ENCODE measurements at places on chromosomes 7 and 10.

DNA sequence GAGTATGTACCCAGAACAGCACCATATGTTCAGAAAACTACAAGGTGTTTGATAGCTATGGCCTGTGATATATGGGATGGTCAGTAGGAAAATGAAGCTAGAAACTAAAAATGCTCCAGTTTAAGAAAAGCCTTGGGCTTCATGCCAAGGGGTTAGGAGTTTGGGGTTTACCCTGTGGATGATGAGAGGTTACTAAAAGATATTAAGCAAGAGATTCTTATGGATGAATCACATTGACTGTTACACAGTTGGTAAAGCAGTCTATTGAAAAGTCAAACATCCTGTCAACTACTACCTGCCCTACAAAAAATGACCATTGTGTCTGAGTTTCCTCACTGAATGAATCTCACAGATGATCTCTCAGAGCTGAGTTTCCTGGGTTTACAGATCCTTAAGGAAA lies 166.2 kb upstream of the INHBA start:
- no peak for DNase-seq

DNA sequence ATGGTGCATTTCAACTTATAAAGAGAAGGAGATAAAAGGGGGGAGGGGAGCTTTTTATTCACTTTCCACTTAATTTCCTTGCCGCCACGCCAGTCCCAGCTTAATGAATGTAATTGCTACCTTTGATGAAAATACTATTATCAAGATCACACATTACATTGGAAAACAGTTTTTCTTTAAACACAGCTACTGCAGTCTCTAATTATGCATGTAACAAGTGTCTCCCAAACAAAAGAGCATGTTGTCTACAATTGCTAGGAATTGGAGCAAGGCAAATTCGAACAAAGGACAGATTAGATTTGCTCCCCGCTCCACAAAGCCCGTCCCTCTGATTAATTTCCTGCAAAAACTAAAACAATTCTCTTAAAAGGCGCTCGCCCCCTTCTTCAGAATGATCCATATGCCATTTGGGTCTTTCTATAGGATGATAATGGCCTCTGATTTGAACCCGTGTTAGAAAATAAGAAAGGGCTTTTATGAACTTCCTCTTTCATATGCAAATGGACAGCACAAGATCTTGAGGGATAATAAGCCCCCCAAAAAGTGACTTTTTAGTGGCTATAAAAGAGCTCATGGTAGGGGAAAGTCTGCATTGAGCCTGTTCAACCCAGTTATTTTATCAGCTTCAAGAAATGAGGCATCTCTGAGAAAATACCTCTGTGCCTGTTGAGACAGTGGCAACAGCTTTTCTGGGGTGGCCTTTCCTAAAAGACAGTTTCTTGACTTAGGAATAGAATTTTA lies 60.6 kb downstream of the ACADSB start:
- DNase-seq, result no peak

DNA sequence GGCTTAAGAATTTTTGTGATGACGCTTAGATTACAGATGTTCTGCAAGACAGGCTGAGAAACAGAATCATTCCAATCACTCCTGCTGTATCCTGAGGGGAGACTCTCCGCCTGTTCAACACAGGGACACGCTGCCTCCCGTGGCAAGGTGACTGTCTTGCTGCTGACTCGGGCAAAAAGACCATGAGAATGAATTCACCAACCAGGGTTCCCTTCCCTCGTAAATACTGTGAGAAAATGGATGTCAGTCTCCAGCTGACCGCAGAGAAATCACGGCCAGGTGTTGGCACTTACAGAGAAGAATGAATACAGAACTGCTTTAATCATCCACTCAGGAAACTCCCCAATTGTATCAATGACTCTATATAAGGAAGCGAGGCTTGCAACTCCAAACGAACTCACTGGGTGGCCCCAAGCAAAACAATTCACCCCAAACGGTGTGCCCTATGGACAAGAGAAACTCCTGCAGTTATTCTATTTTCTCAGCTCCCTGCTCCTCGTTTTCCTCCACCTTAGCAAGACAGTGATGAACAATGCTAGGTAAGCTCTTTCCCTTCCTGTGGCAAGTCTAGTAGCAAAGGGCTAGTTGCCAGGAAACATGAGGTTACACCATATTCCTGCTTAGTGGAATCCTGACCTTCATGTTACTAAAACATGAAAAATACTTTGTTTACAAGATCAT lies 22.8 kb downstream of the GNA12 start:
- DNase-seq, result no peak

DNA sequence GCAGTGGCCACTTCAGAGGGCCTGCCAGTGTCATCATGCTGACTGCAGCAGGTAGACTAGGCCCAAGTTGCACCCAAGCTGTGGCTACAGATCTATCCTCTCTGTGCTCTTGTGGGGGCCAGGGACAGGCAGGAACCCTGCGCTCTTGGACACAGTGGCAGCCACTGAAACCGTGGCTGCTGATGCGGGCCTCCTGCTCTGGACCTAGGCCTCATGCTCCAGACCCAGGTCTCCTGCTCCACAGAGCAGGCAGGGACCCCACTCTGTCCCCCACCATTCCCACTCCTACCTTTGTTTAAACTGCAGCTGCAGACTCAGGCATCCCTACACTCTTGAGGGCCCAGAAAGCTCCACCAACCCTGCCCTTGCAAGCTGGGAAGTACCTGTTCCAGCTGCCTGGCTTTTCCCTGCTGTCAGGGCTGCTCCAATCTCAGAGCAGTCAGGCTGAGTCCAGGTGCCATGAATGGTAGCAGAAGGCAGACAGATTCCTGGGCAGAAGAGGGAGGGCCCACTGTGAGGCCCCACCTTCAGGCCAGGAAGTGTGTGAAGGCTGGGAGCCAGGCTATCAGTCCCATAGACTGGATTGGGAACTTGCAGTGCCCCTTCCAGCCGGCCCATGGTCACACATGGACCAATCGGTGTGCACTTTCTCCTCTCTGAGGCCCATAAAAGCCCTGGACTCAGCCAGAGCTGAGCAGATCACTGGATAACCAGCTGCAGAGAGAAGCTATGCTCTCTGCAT lies 634.0 kb upstream of the SEMA3D start:
- no peak for DNase-seq

GRCh38 chr7:27165996-27166530 lies 726 bp upstream of the HOXA9 start:
- DNase-seq, result no peak

DNA sequence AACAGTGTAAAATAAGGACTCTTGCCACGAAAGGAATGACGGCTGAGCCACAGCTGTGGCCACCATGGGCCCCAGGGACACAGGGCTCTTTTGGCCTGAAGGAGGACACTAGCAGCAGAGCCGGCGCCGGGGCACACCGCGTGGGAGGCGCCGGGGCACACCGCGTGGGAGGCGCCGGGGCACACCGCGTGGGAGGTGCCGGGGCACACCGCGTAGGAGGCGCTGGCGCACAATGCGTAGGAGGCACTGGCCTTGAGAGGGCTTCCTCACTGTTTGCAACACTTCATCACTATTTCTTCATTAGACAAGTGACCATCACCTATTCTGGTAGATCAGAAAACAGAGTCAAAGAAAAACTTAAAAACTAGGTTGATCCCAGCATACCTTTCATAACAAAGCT lies 23.4 kb downstream of the ESYT2 start:
- no peak for DNase-seq

DNA sequence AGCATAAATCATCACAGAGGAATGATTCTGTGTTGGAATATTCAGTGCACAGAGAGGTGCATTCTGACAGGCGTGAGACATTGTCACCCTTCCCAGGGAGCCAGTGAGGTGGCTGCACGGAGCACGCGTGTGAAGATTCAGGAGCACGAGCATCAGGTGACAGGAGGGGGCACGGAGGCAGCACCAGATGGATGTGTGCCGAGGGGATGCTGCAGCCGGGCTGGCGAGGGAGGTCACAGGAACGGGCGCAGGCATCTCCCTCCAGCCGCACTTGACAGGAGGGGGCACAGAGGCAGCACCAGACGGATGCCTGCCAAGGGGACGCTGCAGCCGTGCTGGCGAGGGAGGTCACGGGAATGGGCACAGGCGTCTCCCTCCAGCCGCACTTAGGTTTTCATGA lies 66.5 kb downstream of the DIP2C start:
- peak; percentile 64 for DNase-seq

- no peak for DNase-seq
These were observed 7.1 kb upstream of the KLHL7 start for GRCh38 chr7:23098460-23098859.

DNA sequence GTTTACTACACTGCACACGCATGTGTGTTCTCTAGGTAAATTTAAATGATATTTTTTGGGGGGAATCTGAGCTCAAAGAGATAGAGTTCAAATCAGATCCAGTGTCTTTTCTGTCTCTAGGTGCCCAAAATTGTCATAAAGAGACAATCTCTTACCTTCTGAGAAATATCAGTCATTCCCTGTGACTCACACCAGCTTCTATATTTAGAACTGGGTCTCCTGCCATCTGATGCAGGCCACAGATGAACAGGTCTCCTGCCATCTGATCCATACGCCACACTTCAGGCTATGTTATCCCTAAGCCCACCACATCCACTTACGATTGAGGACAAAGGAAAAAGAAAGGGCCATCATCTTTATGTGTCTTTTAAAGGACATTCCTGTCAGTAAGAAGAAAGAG lies 136.3 kb upstream of the LAMB4 start:
- DNase-seq, result peak; percentile 49

DNA sequence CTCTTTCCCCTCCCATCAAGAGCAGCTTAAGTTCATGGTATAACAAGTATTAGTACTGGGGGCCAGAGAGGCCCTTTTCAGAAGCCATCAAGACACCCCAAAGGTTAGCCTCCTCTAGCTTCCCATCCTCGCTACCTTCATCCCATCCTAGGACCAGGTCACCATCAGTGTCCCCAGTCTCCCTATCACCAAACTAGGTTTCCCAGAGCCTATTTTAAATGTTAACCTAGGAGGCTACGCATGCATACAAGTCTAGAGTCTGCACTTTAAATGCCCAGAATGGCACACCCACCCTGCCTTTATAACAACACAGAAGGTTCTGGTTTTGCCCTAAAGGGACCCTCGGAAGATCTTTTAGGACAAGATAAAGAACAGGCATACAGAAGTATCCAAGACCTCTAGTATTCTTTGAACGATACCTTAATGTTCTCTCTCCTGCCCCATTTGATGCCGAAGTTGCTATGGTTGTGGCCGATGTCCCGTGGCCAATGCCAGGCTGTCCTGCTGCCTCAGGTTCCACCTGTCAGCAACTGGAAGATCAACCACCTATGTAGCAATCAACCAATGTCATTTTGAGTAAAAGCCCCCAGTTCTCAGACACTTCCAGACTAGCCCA lies 2.2 kb downstream of the GPRIN2 start:
- DNase-seq, result no peak

DNA sequence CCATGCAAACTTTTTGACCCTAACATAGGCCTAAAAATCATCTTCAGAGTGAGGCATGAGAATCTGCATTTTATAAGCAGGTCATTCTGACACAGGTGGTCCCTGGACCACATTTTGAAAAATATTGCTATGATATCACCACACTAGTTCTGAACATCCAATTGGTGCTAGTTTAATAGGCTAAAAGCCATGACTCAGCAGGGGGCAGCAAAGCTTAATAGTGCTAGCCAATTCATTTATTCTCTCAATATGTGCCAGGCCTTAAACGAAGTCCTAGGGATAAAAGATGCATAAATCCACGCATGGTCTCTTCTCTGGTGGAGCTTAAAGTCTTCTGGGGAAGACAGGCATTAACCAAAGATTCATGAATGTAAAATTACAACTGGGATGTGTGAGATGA lies 10.2 kb upstream of the SLC25A28 start:
- no peak for DNase-seq

DNA sequence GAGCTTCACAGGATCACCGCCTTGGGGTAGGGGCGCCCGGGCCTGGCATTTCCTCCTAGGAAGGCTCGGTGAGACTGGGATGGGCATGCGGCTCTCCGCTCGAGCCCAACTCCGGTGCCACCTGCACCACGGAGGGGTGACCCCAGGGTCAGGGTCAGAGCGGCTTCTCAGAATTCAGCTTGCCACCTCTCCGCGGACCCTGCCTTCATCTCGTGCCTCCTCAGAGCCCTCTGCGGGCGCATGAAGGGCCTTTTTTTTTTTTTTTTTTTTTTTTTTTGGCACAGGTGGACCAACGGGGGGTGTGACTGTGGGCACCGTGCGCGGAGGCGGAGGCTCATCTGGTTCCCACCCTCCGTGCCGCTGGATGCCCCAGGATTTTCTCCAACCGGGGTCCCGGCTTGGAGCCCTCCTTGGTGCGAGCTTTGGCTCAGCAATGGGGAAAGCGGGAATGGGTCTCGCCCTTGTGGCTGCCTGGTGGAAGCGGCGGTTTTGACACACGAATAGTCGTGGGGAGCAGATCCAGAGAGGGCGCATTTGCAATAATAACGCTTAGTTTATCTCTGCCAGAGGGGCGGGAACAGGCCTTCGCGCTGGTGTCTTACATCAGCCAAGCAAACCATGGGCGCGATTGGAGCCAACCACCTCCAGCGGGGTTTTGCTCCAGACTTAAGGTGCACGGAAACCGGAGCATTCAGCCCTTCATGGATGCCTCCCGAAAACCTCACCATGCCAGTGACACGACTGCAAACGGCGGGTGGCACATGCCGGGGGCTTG lies 5.0 kb upstream of the TNRC18 start:
- peak; percentile 88 for DNase-seq

DNA sequence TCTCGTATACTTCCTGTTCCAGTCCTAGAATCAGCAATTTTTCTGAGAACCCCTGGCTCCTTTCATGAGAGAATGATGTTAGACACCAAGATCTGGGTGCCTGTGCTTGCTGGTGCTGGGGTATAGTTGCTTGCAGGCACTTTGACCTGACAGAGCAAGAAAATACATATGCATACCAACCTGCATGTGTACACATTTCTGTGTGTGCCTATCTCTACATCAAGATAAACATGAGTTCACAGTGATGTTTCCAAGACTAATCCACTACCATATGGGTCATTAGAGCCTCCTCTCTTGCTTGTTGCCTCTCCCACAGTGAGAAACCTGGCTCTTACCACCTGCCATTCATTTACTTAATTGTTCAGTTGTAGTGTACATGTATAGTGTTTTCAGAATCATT lies 229.1 kb upstream of the IGFBP3 start:
- DNase-seq, result no peak

DNA sequence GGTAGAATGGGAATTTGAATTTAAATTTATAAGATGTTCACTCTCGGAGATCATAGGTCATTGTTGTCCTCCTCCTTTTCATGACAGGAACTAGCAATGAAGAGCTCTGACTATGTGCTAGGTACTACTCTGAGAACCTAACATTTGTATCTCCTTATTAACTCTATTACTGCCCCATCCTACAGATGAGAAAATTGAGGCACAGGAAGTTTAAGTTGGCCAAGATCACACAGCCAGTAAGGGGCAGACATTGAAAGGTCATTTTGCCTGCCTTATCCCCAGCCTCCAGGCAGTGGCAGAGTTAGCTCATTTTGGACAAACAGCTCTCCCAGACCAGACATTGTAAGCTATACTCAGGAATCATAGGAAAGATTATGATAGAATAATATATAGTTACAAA lies 6.0 kb downstream of the SRGN start:
- no peak for DNase-seq

GRCh38 chr10:1476455-1476803 lies 260.9 kb downstream of the ADARB2 start:
- DNase-seq, result peak; percentile 63

GRCh38 chr7:17105701-17106100 lies 192.8 kb upstream of the AHR start:
- no peak for DNase-seq

GRCh38 chr7:70489813-70490212 lies 642.1 kb upstream of the GALNT17 start:
- DNase-seq, result no peak
